ENCODE measurements at places on chromosomes 11 and 22.
A peak's percentile ranks its signal among the peaks of the same experiment; 100 is the strongest.

DNA sequence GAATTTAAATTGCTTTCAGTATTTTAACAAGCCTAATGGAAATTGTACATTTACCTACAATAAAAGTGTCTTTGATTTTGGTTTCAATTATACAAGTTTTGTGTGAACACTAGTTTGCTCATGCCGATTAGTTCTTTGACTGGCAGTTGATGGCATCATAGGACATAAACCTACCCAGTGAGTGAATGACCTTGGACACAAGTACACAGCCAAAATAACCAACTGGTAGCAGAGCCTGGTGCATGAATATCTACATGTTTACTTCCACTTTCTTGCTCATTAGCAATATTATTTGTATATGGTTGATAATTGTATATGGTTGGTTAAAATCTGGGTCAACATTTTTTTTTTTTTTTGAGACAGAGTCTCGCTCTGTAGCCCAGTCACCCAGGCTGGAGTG lies 37.8 kb downstream of the STIM1 start:
- DNase-seq: no peak

GRCh38 chr22:23240639-23241389 lies 60.5 kb downstream of the BCR start:
- no peak for DNase-seq

- no peak for DNase-seq
Measured at GRCh38 chr22:41092847-41093411, 537 bp downstream of the EP300 start.

GRCh38 chr11:115220911-115221310 lies 283.3 kb downstream of the CADM1 start:
- no peak for DNase-seq

GRCh38 chr11:79404325-79404724 lies 36.5 kb downstream of the TENM4 start:
- no peak for DNase-seq

DNA sequence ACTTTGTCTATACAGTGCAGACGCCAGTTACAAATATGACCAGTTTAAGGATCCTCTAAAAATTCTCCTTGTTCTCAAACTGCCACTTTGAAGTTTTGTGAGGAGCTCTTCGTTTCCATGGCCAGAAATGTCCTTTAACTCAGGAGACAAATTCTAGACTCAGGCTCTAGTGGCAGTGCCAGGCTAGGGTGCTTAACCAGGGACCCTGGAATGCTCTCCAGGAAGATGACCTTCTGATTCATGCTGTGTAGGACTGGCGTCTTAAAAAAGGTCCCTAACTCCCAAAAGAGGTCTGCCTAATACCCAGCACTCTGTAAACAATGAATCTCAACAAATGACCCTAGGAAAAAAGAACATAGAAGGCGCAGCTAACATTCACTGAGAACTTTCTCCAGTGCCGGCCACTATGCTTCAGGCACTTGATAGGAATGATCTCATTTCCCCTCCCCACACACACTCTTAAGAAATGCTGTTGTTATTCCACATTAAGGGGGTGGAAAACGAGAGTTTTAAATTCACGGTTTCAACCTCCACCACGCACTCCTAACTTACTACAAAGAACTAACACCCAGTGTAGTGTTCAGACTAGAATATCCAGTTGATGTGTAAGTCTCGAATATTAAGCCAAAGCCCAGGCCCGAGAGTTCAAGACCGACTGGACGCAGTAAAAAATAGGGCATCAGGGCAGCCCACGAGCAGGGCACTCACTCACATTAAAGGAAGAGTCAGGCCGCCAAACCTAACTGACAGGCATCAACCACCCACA lies 747 bp downstream of the NXF1 start:
- no peak for DNase-seq

DNA sequence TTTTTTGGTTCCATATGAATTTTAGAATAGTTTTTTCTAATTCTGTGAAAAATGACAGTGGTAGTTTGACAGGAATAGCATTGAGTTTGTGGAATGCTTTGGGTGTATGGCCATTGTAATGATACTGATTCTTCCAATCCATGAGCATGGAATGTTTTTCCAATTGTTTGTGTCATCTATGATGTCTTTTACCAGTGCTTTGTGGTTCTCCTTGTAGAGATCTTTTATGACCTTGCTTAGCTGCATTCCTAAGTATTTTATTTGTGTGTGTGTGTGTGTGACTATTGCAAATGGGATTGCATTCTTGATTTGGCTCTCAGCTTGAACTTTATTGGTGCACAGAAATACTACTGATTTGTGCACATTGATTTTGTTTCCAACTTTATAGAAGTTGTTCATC lies 3.0 kb upstream of the CSF2RB start:
- no peak for DNase-seq

DNA sequence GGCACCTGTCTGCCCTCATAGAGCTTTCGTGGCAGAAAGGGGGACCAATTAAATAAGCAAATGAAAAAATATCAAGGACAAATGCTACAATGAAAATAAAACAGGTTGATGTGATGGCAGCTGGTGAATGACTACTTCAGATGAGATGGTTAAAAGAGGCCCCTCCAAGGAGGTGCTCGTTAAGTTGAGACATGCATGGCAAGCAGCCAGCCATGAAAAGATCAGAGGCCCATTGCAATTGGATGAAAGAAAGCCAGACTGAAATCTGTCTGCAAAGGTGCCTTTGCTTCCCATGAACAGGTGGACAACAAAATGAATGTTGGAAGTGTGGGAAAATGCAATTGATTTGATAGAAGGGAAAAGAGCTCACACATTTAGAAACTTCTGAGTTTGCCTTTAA lies 848 bp upstream of the TRPC6 start:
- no peak for DNase-seq

DNA sequence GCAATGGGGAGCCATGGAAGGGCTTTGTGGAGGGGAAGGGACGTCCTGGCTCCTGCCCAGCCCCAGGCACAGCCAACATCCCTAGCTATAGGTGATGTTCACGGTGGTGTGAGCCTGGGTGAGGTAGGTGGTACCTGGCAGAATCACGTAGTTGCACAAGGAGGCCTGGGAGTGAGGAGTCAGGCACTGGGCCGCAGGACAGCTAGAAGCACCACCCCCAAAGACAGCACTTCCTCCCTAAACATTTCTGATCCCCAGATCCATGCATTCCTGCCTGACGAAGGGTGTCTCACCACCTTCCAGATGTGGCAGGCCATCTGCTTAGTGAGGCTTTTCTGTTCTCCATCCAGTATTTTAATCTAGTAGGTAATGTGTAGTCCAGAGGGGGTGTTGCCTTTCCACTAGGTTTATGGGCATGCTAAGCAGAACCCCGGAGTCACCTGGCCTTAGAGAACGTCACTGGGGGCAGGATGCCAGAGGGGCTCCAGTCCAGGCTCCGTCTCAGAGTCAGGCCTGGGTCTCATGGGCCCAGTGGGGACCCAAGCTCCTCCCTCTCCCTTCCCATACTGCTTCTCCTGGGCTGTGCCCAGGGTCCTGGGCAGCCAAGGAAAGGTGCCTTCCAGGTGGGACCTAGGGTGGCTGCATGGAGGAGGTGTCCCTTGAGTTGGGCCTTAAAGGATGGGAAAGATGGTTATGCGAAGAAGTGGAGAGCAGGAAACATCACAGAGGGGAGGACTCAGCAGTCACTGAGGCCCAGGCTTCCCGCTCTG lies 56.2 kb downstream of the OTOG start:
- DNase-seq: no peak

DNA sequence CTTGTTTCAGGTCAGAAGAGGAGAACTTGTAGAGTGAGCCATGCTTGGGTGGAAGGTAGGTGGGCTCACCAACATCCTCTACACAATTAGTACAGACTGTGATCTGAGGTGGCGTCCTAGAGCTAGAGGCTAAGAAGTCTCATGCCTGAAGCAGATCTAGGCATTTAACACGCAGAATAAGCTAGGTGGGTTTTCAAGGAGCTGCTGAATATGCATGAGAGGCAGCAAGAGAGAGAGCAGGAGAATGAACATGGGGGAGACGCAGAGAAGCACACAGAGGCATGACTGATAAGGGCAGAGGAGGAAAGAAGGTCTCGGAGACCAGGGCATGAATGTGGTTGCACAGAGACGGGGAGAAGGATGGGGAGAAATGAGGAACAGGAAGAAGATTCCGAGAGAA lies 36.8 kb upstream of the JAM3 start:
- no peak for DNase-seq

DNA sequence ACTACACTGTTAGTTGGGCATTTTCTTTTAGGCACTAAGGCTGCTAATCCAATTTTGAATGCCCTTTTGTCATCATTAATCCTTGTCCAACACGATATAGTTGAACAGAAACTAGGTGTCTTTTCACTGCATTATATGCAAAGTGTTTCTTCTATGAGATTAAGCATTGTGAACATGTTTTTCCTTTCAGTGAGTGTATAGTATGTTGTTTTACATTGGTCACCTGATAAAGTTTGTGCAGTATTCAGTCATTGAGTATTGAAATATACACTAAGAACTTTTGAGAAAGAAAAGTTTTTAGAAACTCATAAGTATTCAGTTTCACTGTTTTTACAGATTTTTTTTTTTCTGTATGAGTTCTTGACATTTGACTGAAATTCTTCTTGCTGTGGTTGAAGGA lies 59.0 kb downstream of the ZC3H12C start:
- DNase-seq: no peak

DNA sequence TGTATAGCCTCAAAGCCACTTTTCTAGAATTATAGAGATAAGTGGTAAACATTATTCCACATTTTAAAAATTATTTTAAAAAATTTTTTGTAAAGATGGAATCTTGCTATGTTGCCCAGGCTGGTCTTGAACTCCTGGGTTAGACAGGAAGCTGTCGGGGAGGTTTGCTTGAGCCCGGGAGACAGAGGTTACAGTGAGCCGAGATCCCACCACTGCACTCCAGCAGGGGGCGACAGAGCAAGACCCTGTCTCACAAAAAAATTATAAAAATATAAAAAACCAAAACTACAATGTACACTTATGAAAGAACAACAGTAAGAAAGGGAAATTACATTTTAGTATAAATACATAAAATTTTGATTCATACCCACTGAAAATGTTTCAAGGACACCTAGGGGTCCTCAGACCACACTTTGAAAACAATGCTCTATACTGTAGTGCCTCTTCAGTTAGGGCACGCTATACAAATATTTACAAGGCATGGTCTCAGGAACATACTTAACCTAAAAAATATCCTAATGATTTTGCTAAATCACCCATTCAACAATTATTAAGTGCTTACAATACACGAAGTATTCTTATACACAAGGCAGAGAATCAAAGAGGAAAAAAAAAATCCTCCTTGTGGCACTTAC lies 111.2 kb downstream of the MRTFA start:
- DNase-seq: no peak

DNA sequence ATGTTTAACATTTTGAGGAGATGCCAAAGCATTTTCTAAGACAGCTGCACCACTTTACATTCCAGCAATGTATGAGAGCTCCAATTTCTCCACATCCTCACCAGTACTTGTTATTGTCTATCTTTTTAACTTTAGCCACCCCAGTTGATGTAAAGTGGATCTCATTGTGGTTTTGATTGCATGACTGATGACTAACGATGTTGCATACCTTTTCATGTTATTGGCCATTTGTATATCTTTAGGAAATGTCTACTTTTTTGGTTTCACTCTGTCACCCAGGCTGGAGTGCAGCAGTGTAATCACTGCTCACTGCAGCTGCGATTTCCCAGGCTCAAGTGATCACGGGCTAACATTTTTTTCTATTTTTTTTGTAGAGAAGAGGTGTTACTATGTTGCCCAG lies 8.9 kb downstream of the TTC28 start:
- no peak for DNase-seq

DNA sequence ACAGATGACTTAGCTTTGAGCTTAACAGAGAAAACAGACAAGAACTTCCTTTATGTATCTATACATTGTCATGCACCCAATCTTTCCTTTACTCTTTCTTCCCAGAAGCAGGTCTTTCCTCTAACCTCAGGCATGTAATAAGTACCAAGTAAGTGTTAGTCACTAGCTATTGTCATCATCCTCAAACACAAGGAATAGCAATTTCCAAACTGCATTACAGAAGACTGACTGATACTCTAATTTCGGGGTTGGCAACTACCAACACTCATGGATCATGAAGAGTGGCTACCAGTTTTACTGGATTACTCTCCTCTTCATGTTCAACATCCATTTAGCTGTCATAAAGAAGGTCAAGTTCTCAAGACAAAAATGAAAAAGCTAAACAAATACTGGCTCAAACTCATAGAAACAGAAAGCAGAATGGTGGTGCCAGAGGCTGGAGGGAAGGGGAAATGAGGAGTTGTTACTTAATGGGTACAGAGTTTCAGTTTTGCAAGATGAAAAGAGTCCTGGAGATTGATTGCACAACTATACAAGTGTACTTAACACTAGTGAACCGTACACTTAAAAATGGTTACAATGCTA lies 111.6 kb downstream of the SIK3 start:
- DNase-seq: no peak

DNA sequence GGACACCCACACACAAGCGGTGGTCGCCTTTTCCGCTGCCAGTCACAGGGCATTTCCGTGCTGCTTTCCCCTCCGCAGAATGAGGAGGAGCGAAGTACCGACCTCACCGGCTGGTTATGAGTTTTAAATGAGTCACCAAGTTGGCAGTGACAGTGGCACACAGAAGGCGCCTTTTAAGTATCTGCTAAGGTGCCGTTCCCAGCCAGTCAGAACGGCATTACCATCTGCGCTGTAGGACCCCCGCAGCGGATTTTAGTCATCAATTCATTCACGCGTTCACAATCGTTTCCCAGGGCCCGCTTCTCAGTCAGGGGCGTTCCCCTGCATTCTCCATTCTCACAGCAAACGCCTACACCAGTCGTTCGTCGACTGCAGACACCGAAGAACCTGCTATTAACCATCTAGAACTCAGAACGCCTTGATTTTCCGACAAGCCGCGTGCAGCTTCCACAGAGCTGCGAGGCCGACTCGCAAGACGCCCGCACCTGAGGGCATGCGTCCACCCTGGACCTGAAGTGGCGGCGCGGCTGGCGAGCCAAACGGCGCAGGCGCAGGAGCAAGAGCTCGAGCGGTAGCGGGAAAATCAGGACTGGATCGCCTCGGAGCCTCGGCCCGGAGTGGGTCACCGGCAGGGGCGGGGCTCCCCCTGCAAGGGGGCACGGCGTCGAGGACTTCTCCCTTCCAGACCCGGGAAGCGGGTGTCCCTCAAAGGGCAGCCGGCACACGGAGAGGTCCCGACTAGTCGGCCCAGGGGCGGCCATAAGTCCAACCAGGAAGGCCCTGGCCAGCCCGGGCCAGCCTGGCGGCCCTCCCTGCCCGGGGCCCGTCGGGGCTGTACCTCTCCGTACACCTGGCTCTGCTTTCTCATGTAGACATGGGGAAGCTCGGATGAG lies 642 bp downstream of the CYP2R1 start:
- peak; percentile 82 for DNase-seq

GRCh38 chr11:38476808-38477575 lies 1879.0 kb upstream of the RAG2 start:
- DNase-seq: no peak

DNA sequence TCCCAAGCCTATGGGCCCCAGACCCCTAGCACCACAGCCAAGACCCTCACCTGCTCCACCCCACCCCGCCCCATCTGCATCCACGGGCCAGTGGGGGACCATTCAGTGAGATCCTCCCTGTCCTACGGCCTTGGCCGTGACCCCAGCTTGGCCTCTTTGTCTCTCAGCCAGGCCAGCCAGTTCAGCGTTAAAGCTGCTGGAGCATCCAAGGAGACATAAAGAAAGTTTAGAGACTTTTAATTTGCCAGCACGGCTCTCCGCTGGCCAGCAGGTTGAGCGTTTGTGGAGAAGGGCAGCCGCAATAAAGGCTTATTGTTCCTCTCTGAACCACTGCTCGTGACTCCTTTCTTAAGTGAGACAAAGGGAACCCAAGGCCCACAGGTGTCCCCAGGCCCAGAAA lies 49.3 kb upstream of the LMO1 start:
- no peak for DNase-seq

GRCh38 chr22:42863349-42863961 lies 6.4 kb upstream of the ARFGAP3 start:
- DNase-seq: no peak

All from GM10248 (cell line).